NCI-H460 (cell line): ENCODE measurements at places on chromosomes 11 and 22.
A peak's percentile ranks its signal among the peaks of the same experiment; 100 is the strongest.

DNA sequence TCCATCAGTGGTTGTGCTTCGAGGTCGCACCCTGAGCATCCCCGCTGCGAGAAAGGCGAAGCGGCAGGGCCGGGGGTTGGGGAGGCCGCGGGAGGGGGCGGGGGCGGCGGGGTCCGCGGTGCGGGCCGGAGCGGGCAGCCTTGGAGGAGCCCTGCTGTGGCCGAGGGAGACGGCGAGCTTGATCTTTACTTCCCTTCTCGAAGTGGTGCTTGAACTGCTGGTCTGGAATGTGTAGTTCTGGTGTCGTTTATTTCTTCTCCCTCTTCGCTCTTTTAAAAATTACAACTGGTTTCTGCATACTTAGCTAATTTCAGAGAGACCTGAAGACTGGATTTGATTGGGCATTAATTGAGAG lies 1.1 kb downstream of the APLP2 start:
- DNase-seq: no peak

- peak; percentile 67 for DNase-seq
Measured at GRCh38 chr11:61733120-61733978, 19.1 kb upstream of the MYRF start.

GRCh38 chr11:84036664-84037194 lies 750.6 kb upstream of the CCDC90B start:
- no peak for DNase-seq

GRCh38 chr11:95720195-95720594 lies 69.4 kb downstream of the FAM76B start:
- no peak for DNase-seq

DNA sequence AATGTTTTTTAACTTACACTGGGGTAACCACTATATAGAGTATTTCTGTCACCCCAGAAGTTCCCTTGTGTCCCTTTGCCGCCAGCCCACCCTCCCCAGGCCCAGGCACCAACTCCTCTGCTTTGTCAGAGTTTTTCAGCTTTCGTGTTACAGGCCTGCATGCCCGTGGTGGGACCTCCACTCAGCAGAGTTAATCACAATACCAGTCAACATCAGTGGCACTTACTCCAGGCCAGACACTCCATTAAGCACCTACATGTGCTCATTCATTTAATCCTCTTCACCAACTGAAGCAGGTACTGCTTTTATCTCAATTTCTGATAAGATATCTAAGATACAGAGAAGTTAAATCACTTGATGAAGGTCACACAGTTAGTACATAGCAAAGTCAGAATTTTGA lies 63.3 kb downstream of the LIF start:
- DNase-seq: no peak

GRCh38 chr11:129117595-129118350 lies 74.4 kb downstream of the ARHGAP32 start:
- DNase-seq: peak; percentile 62
